ENCODE measurements at places on chromosomes 2 and 18.

DNA sequence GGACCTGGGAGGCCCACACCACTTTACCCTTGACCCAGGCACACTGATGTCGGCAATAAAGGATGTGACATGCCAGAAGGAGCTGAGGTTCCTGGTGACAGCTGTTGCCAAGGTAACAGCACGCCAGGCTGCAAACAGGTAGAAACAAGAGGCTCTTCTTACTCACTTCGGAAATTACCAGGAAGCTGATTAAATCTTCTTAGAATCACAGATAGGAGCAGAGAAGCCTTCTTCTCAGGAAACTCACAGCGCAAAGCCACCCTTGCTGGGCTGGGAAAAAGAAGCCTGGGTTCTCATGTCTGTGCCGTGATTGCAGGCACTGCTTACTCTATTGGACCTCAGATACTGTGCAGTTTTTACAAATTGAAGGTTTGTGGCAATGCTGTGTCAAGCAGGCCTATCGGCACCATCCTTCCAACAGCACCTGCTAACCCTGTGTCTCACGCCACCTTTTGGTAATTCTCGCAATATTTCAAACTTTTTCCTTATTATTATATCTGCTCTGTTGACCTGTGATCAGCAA lies 61.0 kb upstream of the TAF1B start:
- DNase-seq, result no peak

- no peak for DNase-seq
These were observed 72.8 kb downstream of the MEIS1 start for GRCh38 chr2:66507673-66508201.

DNA sequence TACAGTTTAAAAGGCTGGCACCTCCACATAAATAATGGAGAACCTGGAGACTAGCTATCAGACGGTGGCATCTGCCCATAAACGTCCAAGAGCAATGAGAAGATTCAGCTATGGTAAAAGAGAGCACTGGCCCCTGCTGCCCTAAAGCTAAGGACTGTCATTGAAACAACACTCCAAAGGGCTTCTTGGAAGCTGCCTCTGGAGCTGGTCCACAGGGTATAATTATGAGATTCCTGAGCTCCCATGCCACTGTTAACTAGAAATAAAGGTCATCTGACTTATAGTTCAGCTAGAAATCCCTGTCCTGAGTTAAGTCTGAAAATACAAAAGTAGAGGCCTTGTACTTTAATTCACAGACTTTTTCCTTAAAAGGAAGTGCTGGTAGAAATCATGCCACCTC lies 39.9 kb upstream of the RBMS1 start:
- DNase-seq, result no peak

DNA sequence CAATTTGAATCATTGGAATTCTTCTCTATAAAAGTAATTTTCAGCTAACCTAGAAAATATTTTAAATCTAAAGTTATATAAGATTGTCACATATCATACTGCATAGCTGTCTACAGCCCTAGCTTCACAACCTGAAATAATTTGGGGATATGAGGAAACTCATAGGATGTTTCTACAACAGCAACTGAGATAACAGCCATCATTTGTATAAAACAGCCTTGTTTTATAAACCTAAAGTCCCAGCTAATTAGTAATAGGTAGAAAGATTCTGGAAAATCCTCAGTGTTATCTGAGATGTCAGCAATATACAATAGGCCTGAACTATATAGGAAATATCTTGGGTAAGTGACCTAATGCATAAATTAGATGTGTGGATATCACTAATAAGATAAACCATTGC lies 47.6 kb upstream of the TSPYL6 start:
- no peak for DNase-seq

DNA sequence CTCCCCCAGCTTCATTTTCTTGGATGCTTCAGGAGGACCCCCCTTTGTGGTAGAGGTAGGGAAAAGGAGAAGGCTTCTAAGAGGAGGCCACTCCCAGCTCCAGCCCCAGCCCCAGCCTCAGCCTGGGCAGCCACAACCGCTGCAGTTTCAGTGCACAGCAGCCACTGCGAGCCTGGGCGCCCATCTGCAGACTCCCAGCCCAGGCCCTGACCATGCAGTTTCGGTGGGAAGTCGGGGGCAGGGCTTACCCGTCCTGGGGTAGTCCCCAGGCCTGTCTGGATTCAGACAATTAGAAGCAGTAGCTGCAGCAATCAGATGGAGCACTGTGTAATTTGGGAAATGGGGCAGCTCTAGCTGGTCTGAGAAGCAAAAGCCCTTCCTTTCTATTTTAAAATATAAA lies 28.6 kb downstream of the ITM2C start:
- DNase-seq, result no peak

Measured in GM18507 (cell line).